Activated naive CD4-positive, alpha-beta T cell treated with anti-CD3 and anti-CD28 coated beads for 36 hours (primary cell): ENCODE measurements at places on chromosomes 5 and 9.

GRCh38 chr9:84374013-84374412, 33.5 kb upstream of the SLC28A3 start:
- no peak for DNase-seq

- DNase-seq, result no peak
Measured at GRCh38 chr5:134038138-134038537, 33.4 kb upstream of the VDAC1 start.

DNA sequence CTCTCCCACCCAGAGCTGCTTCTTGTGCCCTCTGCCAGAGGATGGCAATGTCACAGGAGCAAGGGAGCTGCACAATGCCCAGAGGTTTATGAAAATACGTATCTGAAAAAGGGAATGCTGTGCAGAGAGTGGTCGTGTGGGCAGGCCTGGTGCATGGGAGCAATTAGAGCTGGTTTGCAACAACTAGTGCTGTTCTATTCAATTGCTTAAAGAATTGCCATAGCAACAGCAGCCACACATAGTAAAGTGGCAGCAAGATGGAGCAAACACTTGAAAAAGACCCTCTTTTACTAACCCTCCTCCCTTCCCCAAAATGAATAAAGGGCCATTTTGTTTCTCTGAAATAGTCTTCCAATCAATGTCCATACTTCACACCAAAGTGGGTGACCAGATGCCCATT, 166.3 kb downstream of the CRB2 start:
- no peak for DNase-seq

GRCh38 chr5:76524868-76525267, 98.3 kb downstream of the F2RL2 start:
- no peak for DNase-seq

GRCh38 chr5:52894451-52894850, 94.7 kb upstream of the ITGA2 start:
- DNase-seq, result no peak

DNA sequence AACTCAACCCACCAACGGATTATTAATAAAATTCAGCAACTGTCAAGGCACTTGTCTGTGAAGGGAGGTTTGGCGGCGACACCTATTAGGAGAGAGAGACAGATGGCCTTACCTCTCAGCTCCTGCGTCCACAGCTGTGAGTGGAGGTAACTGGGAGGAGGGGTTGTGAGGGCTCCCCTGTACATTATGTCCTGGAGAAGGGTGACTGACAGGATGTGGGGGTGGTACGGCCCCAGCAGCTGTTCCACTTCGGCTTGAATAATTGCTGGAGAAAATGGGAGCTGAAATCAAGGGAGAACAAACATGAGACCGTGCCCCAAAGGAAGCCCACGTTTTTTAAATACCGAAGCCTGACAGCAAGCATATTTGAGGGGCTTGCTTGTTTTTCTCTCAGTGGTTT, 353.5 kb upstream of the RFX3 start:
- DNase-seq, result no peak

GRCh38 chr5:891837-892393, 686 bp downstream of the BRD9 start:
- DNase-seq, result no peak

DNA sequence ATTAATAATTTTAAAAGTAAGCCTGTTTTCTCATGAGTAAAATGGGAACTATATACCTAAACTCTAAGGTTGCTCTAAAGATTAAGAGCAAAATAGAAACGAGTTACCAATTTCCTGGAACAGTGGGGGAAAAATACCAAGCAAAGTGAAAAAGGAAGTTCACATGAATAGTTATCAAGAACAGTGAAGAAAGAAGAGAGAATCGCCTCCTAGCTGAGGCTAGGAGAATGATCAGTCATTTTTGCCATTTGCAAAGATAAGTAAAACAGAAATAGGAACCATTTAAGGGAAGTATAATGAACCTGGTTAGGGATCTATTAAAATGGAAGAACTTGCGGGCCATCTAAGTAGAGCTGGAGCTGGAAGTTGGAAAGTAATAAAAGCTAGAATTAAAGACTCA, 50.7 kb downstream of the P4HA2 start:
- DNase-seq, result no peak

DNA sequence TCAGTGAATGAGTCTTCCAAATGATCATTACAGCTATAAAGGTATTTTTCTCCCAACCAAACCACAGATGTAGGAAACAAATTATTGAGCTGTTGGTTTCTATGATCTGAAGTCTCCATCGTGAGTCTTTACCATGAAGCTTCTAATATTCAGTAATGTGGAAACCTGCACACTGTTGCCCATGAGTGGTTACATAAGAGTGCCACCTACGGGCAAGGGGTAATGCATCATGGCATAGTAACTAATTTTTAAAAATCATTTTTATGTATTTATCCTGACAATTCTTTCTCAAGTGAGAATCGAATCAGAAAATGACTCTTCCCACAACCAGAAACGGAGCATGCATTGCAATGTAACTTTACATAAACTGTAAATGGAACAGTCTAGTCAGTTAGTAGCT, 282.5 kb upstream of the SMARCA2 start:
- peak; percentile 14 for DNase-seq

DNA sequence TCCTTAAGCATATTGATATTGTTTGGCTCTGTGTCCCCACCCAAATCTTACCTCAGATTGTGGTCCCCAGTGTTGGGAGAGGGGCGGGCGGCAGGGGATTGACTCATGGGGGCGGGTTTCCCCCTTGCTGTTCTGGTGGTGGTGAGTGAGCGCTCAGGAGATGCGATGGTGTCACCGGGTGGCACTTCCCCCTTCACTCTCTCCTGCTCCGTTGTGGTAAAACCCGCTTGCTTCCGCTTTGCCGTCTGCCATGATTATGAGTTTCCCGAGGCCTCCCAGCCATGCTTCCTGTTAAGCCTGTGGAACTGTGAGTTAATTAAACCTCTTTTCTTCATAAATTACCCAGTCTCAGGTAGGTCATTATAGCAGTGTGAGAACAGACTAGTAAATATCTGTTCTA, 229.1 kb downstream of the IRX2 start:
- no peak for DNase-seq

GRCh38 chr5:102858808-102859207, 103.7 kb downstream of the PAM start:
- DNase-seq, result no peak
